ENCODE measurements at places on chromosomes 2 and 18.

DNA sequence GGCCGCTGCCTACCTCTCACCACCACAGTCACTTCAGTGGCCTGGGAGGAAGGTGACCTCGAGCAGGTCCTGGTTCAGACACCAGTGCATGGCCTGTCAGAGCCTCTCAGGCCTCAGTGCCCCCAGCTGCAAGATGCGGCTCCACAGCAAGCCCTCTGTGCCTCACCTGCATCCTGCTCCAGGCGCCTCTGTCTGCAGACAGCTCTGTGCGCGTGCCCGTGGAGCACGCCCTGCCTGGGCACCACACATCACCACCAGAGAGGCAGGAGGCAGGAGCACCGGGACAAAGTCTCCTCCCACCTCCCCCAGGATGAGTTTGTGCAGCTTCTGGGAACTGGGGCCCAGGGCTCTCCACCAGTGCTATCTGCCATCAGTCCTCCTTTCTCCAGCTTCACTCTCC, 98.7 kb downstream of the TFCP2L1 start:
- no peaks in the 10 kb centered on the region for H3K36me3 ChIP-seq
- H3K27me3 ChIP-seq = no peaks in the 10 kb centered on the region
- H3K4me3 ChIP-seq = no peak overlapping the region
- H3K4me1 ChIP-seq = no peaks in the 10 kb centered on the region

DNA sequence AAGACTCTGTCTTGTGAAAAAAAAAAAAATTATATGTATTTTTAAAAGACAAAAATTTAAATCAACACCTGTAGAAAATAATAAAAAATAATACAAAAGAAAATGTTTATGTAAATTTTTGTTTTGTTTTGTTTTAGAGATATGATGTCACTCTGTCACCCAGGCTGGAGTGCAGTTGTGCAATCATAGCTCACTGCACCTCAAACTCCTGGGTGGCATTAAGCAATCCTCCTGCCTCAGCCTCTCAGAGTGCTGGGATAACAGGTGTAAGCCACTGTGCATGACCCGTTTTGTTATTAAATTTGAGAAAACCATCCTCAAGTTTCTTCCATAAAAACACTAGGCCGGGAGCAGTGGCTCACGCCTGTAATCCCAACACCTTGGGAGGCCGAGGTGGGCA, 56.2 kb upstream of the B3GNT7 start:
- no peak overlapping the region for H3K27ac ChIP-seq
- no peaks in the 10 kb centered on the region for H3K36me3 ChIP-seq
- no peaks in the 10 kb centered on the region for H3K27me3 ChIP-seq
- no peaks in the 10 kb centered on the region for H3K4me1 ChIP-seq
- no peak for DNase-seq
- H3K4me3 ChIP-seq = no peak overlapping the region

DNA sequence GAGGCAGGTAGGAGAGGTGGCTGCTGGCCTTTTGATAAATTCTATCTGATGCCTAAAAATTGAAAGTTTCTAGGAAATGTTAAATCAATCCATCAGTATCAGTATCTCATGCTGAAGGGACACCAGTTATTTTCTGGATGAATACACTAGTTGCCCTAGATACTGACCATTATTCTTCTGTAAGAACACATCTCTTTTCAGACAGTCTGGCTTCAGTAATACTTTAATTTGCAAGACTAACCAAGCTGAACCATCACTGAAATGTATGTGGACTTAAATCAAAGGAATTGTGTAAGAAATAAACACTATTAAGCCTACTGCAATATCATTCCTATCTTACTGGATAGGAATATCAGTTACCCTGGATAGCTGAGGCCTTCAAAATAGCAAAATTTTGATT, 1546.3 kb downstream of the LRP1B start:
- no peaks in the 10 kb centered on the region for H3K36me3 ChIP-seq
- H3K27me3 ChIP-seq = no peaks in the 10 kb centered on the region
- no peaks in the 10 kb centered on the region for H3K4me1 ChIP-seq
- no peak for DNase-seq

DNA sequence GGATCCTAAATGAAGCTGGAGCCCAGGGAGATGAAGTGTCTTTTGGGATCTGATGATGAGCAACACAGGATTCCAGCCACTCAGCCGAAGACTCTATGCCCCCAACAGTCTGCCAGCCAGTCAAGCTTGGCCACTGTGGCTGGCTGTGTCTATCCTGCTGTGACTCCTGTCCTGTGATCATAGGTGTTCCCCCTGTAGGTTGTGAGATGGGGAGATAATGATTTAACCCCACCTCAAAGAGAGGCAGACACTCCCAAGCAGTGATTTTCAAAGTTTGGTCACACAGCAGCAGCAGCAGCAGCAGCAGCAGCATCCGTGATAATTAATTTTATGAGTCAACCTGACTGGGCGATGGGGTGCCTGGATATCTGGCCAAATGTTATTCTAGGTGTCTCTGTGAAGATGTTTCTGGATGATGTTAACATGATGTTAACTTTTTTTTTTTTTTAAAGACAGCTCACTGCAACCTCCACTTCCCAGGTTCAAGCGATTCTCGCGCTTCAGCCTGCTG, 21.4 kb upstream of the RHOB start:
- no peak overlapping the region for H3K4me3 ChIP-seq
- no peaks in the 10 kb centered on the region for H3K36me3 ChIP-seq
- H3K4me1 ChIP-seq = peaks cover 11% of the 10 kb centered on the region
- H3K27me3 ChIP-seq = no peaks in the 10 kb centered on the region

- no peaks in the 10 kb centered on the region for H3K4me1 ChIP-seq
- H3K27me3 ChIP-seq = no peaks in the 10 kb centered on the region
- no peak for DNase-seq
- H3K36me3 ChIP-seq = peaks cover 57% of the 10 kb centered on the region
- no peak overlapping the region for H3K4me3 ChIP-seq
These were observed 78.8 kb upstream of the TFCP2L1 start for GRCh38 chr2:121363632-121364420.

GRCh38 chr2:101858910-101859309, 132.8 kb upstream of the IL1R2 start:
- no peaks in the 10 kb centered on the region for H3K27me3 ChIP-seq
- H3K36me3 ChIP-seq = peaks cover 57% of the 10 kb centered on the region
- no peak overlapping the region for H3K27ac ChIP-seq
- DNase-seq = no peak
- no peak overlapping the region for H3K4me3 ChIP-seq
- H3K4me1 ChIP-seq = no peaks in the 10 kb centered on the region

- H3K4me1 ChIP-seq = no peaks in the 10 kb centered on the region
- no peak overlapping the region for H3K4me3 ChIP-seq
- DNase-seq = no peak
- H3K27ac ChIP-seq = no peak overlapping the region
- H3K36me3 ChIP-seq = no peaks in the 10 kb centered on the region
- H3K27me3 ChIP-seq = peaks cover 3% of the 10 kb centered on the region
These were observed 25.8 kb downstream of the PLB1 start for GRCh38 chr2:28521663-28522062.

DNA sequence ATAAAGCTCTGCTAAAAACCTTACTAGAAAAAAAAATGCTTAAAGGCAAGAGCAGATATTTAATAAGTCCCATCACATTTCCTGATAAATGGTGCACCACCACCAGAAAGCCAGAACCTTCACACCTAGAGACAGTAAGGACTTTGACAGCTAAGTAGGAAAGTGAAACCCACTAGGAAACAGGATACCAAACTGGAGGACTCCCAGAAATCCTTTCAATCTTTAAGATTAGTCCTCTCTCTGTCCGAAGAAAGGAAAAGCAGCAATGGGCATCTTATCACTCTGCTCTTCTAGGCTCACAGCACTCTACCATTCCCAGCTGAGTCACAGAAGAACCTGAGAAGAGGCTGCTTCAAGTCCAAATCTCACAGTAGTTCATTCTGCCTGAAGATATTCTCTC, 3.7 kb downstream of the DYM start:
- H3K36me3 ChIP-seq = no peaks in the 10 kb centered on the region
- H3K27ac ChIP-seq = no peak overlapping the region
- H3K4me3 ChIP-seq = no peak overlapping the region
- H3K27me3 ChIP-seq = no peaks in the 10 kb centered on the region
- peaks cover 13% of the 10 kb centered on the region for H3K4me1 ChIP-seq

- H3K4me1 ChIP-seq = no peaks in the 10 kb centered on the region
- no peak overlapping the region for H3K4me3 ChIP-seq
- DNase-seq = no peak
- no peaks in the 10 kb centered on the region for H3K27me3 ChIP-seq
- H3K36me3 ChIP-seq = no peaks in the 10 kb centered on the region
- H3K27ac ChIP-seq = no peak overlapping the region
These were observed 439.7 kb upstream of the FANCL start for GRCh38 chr2:58680755-58681310.

DNA sequence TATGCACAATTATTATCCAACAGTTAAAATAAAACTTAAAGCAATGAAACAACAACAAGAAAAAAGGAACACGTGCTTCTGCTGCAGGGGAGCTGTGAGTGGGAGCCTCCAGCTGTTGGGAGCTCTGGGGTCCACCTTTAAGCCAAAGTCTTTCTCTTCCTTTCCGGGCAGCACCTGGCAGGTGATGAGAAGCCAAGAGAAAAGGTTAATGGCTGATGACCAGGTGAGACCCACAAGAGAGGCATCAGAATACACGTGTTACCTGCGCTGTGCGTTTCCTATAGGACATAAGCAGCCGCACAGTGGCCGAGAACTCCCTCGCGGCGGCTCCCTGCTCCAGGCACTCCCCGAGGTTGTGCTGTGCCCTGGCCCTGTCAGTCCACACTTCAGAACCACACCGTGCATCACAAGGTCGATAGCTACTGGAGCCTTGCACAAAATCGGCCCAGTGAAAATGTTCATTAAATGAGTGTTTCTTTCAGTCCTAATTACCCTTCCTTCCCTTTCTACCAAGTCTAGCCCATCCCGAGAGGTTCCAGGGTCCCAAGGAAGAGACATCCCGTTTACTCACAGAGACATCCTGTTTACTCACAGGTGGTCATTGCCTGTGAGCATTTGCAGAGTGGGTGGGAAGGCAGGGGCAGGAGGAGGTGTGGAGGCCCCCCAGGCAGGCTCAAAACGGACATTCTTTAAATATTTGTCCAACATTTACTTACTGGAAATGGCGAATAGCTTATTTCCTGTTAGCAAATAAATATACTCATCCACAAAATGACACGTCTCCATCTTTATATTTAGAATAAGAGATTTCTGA, 44.9 kb upstream of the ASB18 start:
- H3K36me3 ChIP-seq = no peaks in the 10 kb centered on the region
- H3K4me1 ChIP-seq = no peaks in the 10 kb centered on the region
- no peak overlapping the region for H3K27ac ChIP-seq
- H3K4me3 ChIP-seq = no peak overlapping the region
- DNase-seq = no peak

DNA sequence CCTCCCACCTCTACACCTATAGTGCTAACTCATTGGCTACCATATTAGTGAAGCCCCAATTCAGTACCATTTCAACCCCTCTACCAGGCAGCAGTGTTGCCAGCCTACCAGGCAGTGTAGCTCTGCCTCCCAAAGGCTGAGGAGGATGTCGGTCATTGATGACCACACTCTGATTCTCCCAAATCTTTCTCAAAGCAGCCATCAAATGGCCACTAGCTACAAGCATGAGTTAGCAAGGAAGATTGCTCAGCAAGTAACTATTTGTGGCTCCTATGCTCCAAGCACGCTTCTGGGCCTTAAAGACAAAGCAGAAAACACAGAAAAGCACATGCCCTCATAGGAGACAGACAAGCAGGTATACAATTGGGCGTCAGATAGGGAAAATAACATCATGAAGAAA, 42.7 kb upstream of the AFF3 start:
- DNase-seq = no peak
- no peaks in the 10 kb centered on the region for H3K4me1 ChIP-seq
- no peaks in the 10 kb centered on the region for H3K36me3 ChIP-seq

DNA sequence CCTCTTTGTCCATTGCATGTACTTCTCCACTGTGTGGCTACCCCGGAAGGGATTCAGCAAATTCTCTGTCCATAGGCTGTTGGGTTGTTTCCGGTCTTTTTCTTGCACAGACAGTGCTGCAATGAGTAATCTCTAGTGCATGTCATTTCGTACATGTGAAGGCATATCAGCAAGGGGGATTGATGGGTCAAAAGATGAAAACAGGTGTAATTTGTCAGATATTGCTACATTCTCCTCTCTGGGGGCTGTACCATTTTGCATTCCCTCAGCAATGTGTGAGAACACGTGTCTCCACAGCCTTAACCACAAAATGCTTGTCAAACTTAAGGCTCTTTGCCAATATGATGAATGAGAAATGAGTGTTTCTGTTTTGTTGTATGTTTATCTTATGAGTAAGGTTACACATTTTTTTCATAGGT, 60.5 kb downstream of the KLHL29 start:
- DNase-seq = no peak
- no peaks in the 10 kb centered on the region for H3K27me3 ChIP-seq
- H3K27ac ChIP-seq = no peak overlapping the region
- no peaks in the 10 kb centered on the region for H3K36me3 ChIP-seq
- H3K4me3 ChIP-seq = no peak overlapping the region

GRCh38 chr2:42032745-42033144, 15.1 kb upstream of the PKDCC start:
- no peak for DNase-seq
- no peaks in the 10 kb centered on the region for H3K4me1 ChIP-seq
- no peaks in the 10 kb centered on the region for H3K27me3 ChIP-seq
- H3K27ac ChIP-seq = no peak overlapping the region
- no peaks in the 10 kb centered on the region for H3K36me3 ChIP-seq

DNA sequence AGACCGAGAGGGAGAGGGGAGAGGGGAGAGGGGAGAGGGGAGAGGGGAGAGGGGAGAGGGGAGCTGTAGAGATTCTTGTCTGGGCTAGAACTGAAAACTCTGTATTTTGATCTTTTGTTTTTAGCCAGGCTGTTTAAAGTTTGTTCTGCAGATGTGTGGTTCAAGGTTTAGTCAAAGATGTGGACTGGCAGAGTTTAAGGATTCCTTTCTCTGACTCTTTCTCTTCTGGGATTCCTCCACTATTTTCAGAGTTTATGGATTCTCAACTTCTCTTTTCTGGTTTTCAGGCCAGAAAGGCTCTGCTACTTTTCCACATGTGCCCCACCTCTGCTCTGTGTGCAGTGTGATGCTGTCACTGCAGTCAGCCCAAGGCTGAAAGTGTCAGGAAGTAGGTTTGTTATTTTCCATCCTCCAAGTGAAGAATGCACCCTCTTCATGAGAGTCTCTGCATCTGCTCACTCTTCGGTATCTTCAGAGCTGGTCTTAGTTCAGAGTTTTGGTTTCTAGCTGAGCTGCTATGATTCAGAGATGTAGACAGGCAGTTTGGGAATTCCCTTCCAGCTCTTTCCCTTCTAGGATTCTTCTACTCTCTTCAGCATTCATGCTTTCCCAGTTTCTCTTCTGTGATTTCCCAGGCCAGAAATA, 130.9 kb upstream of the SMAD7 start:
- H3K27ac ChIP-seq = no peak overlapping the region
- no peak for DNase-seq
- no peaks in the 10 kb centered on the region for H3K4me1 ChIP-seq

GRCh38 chr2:112542984-112543661, 858 bp downstream of the POLR1B start:
- peak overlapping the region; percentile 87 for H3K4me3 ChIP-seq
- no peaks in the 10 kb centered on the region for H3K27me3 ChIP-seq
- no peak for DNase-seq
- peaks cover 11% of the 10 kb centered on the region for H3K4me1 ChIP-seq

- no peak for DNase-seq
- no peaks in the 10 kb centered on the region for H3K27me3 ChIP-seq
- H3K4me3 ChIP-seq = no peak overlapping the region
These were observed 116.7 kb downstream of the CTIF start for GRCh38 chr18:48655508-48655907.

All from effector memory CD4-positive, alpha-beta T cell (primary cell).